ENCODE measurements at places on chromosomes 4 and X.
A peak's percentile ranks its signal among the peaks of the same experiment; 100 is the strongest.

DNA sequence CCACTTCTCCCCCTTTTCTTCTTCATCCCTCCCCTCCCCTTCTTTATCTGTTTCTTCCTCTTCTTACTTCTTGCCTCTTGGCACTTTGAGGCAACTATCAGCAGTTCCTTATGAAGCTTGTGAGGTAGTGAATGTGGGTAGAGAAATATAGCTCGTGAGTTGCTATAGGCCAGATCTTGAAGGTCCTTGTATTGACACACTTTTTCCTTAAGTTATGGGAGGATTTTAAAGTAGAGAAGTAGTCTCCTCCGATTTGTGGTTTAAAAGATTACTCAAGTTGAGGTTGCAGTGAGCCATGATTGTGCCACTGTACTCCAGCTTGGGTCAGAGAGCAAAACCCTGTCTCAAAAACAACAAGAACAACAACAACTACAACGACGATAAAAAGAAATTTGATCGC lies 3.4 kb upstream of the RRAGB start:
- no peak for DNase-seq

- DNase-seq: peak; percentile 16
Observed at GRCh38 chr4:67393699-67394281, 151.5 kb downstream of the CENPC start.

GRCh38 chr4:53497487-53498244 lies 93.6 kb downstream of the LNX1 start:
- DNase-seq: no peak

GRCh38 chr4:1244081-1244977 lies 4.6 kb downstream of the CTBP1 start:
- no peak for DNase-seq

- DNase-seq: no peak
Observed at GRCh38 chr4:168731706-168732414, 235.0 kb downstream of the PALLD start.

GRCh38 chr4:156547891-156548290 lies 423.7 kb downstream of the PDGFC start:
- DNase-seq: no peak

DNA sequence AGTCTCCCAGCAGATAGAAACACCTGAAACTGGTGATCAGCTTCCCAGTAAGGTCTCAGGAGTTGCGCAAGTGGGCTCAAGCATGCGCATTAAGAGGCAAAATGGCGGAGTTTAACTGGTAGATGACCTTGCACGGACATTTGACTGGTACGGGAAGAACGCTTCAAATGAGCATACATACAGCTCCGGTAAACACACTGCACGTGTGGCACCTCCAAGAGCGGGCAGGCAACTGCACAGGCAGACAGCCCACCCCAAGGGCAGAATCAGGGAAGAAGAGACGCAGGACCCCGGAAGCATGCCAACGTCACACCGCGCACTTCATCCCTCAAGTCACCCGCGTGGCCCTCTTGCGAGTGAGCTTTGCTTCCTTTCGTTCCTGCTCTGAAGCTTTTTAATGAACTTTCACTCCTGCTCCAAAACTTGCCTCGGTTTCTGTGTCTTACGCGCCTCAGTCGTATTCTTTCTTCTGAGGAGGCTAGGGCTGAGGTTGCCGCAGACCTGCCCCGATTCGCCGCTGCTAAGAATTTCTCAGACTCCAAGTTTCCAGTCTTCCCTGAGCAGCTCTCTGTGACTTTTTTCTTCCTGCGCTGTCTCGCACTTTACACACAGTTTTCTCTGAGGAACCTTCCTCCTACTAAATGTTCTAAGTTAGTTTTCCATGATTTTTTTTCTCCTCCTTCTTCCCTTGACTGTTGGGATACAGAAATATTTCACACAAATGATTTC lies 180.7 kb upstream of the ZFP42 start:
- DNase-seq: no peak

DNA sequence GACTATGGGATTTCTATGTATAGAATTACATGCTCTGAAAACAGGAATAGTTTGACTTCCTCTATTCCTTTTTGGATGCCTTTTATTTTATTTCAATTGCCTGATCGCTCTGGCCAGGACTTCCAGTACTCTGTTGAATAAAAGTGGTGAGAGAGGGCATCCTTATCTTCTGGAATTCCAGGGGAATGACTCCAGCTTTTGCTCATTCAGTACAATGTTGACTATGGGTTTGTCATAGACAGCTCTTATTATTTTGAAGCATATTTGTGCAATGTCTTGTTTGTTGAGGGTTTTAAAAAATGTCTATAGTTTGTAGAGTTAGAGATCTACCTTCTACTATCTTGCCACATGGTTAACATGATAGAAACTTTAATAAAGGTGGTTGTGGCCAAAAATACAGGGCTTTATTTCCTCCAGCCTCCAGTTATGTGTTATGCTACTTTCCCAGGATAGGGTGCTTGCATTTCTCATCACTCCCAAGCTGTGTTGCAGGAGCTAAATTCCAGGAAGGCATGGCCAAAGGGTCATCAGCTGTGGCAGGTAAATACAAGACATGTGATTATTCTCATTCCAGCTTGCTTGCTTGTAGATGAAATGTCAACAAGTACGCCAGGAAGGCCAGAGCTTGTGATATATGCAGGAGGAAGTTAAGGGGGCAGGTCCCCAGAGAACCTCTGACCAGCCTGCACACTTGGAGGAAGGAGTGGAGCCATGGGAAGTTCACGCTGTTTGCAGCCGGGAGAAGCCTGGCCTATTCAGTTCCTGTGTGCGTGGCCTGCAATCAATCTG lies 142.4 kb upstream of the CPXCR1 start:
- no peak for DNase-seq

DNA sequence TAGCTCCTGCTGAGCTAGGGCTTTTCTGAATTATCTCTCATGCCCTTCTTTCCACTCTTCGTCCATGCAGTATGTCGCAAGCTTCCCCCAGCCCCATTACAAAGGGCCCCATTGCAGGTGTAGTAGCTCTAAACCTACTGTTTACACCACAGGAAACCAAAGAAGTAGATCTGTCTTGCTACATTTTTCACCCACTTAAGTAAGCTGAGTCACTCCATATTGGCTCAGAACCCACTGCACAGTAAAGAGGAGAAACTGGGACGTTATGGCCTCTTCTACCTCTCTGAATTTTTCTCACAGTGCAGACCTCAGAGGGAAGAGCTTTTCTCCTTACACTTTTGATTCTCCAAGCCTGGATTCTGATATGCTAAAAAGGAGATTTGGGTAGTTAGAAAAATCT lies 200.2 kb downstream of the SMARCA1 start:
- DNase-seq: no peak

DNA sequence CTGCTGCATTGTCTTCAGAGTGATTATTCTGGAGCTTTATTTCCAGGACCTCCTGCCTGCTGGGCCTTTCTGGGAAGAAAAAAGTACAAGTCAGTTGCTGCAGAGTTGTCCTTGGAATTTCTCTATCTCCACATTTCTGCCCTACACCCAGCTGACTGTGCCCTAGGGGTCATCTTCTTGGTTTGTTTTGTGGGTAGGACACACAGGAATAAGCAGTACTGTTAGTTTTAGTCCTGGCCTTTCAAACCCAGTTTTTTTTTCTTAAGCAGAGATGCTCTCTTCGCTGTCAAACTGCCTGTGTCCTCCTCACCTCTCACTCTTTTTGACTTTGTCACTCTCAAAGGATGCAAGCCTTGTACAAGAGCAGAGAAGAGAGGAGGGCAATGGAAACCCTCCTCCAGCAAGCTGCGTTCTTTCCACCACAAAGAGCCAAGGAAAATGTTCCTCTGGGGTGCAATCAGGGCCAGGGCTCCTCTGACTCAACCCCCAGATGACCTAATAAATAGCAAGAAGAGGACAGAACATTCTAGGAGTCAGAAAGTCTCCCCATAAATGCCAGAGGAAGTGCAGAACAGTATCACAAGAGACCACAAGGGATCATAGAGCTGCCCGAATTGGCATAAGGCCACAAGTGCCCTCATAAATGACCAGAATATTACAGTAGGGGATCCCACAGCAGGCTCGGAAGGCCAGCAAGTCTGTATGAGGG lies 186.2 kb downstream of the RCHY1 start:
- no peak for DNase-seq

DNA sequence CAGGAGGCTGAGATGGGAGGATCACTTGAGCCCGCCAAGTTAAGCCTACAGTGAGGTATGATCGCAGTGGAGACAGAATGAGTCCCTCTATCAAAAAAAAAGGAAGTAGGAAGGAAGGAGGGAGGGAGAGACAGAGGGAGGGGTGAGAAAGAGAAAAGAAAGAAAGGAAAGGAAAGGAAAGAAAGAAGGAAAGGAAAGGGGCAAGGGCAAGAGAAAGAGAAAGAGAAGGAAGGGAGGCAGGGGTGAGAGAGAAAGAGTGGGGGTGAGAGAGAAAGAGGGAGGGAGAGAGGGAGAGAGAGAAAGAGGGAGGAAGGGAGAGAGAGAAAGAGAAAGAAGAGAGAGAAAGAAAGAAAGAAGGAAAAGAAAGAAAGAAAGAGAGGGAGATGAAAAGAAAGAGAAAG lies 13.2 kb downstream of the ELF2 start:
- no peak for DNase-seq

- DNase-seq: no peak
Observed at GRCh38 chr4:85895755-85896154, 420.8 kb downstream of the ARHGAP24 start.

- no peak for DNase-seq
Observed at GRCh38 chrX:44020693-44021092, 47.5 kb upstream of the NDP start.
